ENCODE measurements at places on chromosomes 11 and 22. TPM values are rescaled to one million over a fixed set of nuclear protein-coding genes. Genes with fewer than 3 reads are reported as not detected.

- H3K4me3 ChIP-seq = no peak overlapping the region
- no peaks in the 10 kb centered on the region for H3K27me3 ChIP-seq
- no peaks in the 10 kb centered on the region for H3K36me3 ChIP-seq
- no peak for DNase-seq
- H3K27ac ChIP-seq = no peak overlapping the region
- no peaks in the 10 kb centered on the region for H3K4me1 ChIP-seq
These were observed 70.4 kb downstream of the RRM1 start for GRCh38 chr11:4164884-4165590.

DNA sequence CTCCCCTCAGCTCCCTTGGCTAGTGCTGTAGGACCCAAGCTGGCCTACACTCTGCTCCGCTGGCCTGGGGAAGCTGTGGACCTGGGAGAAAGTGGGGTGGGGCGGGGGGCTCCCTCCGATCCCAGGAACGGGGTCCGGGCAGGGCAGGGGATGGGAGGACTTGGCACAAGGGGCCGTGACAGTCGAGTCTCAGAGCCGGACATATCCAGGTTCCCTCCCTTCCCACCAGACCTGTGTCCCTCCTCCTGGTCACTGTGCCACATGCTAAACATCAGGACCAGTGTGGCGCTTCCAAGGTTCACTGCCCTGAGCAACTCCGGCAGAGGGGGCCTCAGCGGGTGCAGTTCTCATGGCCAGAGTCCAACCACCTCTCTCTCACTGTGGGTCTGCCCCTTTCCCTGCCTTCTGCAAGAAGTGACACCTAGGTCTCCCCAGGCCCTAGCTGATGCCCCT, 2.0 kb downstream of the DUSP8 start:
- H3K4me1 ChIP-seq = peaks cover 16% of the 10 kb centered on the region
- DNase-seq = no peak
- H3K27me3 ChIP-seq = no peaks in the 10 kb centered on the region
- H3K36me3 ChIP-seq = no peaks in the 10 kb centered on the region
- no peak overlapping the region for H3K27ac ChIP-seq

- no peaks in the 10 kb centered on the region for H3K4me1 ChIP-seq
- no peak overlapping the region for H3K4me3 ChIP-seq
- no peak for DNase-seq
- H3K27ac ChIP-seq = no peak overlapping the region
- H3K27me3 ChIP-seq = no peaks in the 10 kb centered on the region
These were observed 24.4 kb downstream of the USP47 start for GRCh38 chr11:11866203-11866602.

GRCh38 chr11:61076506-61077304, 25.6 kb upstream of the CD5 start:
- H3K27me3 ChIP-seq = no peaks in the 10 kb centered on the region
- no peak for DNase-seq
- H3K27ac ChIP-seq = no peak overlapping the region
- no peaks in the 10 kb centered on the region for H3K36me3 ChIP-seq
- H3K4me3 ChIP-seq = no peak overlapping the region

- H3K36me3 ChIP-seq = no peaks in the 10 kb centered on the region
- no peak for DNase-seq
- no peak overlapping the region for H3K27ac ChIP-seq
- H3K4me1 ChIP-seq = peaks cover 19% of the 10 kb centered on the region
- no peaks in the 10 kb centered on the region for H3K27me3 ChIP-seq
These were observed 11.6 kb downstream of the ATXN10 start for GRCh38 chr22:45683248-45683647.

GRCh38 chr22:49785841-49786471, 41.7 kb downstream of the BRD1 start:
- no peak overlapping the region for H3K27ac ChIP-seq
- H3K36me3 ChIP-seq = peaks cover 32% of the 10 kb centered on the region
- no peaks in the 10 kb centered on the region for H3K4me1 ChIP-seq
- no peaks in the 10 kb centered on the region for H3K27me3 ChIP-seq

GRCh38 chr11:61954851-61955421, 4.8 kb downstream of the BEST1 start:
- H3K27me3 ChIP-seq = no peaks in the 10 kb centered on the region
- peaks cover 13% of the 10 kb centered on the region for H3K4me1 ChIP-seq
- H3K27ac ChIP-seq = no peak overlapping the region

DNA sequence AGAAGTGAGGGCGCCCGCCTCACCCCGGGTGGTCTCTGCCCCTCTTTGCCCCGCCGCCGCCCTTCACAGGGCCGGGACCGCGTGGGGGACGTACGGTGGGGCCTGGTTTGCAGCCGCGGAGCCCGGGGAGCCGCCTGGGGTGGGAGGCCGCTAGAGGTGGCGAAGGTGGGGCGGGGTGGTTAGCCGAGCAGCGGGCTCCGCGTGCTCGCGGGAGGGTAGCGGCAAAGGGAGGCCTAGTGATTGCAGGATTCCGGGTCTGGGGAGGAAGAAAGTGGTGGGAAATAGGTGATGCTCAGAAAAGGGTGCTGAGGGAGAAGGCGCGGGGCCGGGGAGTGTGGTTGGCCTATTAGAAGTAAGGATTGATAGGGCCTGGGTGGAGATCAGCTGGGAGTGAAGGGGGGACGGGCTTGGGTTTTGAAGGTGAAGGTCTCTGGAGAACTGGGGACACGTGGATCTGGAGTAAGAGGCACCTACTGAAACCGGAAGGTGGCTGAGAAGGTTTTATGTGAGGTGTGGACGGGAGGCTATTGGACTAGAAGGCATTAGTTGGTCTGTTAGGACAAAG, 571 bp downstream of the FAR1 start:
- no peak for DNase-seq
- peak overlapping the region; percentile 64 for H3K27ac ChIP-seq
- H3K4me1 ChIP-seq = peaks cover 5% of the 10 kb centered on the region
- no peaks in the 10 kb centered on the region for H3K27me3 ChIP-seq

- peak overlapping the region; percentile 49 for H3K27ac ChIP-seq
- no peaks in the 10 kb centered on the region for H3K27me3 ChIP-seq
- H3K36me3 ChIP-seq = no peaks in the 10 kb centered on the region
- peaks cover 21% of the 10 kb centered on the region for H3K4me1 ChIP-seq
- peak; percentile 76 for DNase-seq
These were observed 58.9 kb downstream of the FLRT1 start for GRCh38 chr11:64094463-64095260.

DNA sequence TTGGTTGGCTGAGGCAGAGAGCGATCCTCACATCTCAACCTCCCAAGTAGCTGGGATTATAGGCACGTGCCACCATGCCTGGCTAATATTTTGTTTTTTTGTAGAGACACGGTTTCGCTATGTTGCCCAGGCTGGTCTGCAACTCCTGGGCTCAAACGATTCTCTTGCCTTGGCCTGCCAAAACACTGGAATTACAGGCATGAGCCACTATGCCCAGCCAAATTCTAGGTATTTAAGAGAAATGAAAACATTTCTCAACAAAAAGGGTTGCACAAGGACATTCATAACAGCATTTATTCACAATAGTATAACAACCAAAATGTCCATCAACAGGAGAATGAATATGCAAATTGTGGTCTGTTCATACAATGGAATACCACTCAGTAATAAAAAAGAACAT, 31.7 kb upstream of the RBX1 start:
- no peaks in the 10 kb centered on the region for H3K4me1 ChIP-seq
- no peaks in the 10 kb centered on the region for H3K27me3 ChIP-seq
- peaks cover 12% of the 10 kb centered on the region for H3K36me3 ChIP-seq
- DNase-seq = no peak
- H3K4me3 ChIP-seq = no peak overlapping the region
- no peak overlapping the region for H3K27ac ChIP-seq

GRCh38 chr22:46033256-46034200, 56.6 kb upstream of the WNT7B start:
- H3K4me1 ChIP-seq = peaks cover 8% of the 10 kb centered on the region
- no peaks in the 10 kb centered on the region for H3K36me3 ChIP-seq
- no peaks in the 10 kb centered on the region for H3K27me3 ChIP-seq
- DNase-seq = no peak
- no peak overlapping the region for H3K4me3 ChIP-seq

DNA sequence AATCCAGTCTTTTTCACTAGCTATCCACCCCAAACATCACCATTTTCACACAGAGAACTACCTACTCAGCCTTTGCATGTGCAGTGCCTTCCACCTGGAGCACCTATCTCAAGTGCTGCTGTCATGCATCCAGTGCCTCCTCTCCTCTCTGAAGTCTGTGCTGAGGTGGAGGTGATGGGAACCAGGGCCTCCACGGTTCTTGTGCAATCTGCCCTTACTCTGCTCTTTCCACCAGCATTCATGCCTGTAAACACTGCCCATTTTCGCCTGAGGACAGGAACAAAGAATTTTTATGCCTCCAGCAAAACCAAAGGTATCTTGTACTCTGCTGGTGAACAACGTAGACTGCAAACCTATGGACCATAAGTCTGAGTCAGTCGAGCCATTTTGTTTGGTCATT, 27.0 kb downstream of the PITPNB start:
- H3K27me3 ChIP-seq = no peaks in the 10 kb centered on the region
- H3K27ac ChIP-seq = no peak overlapping the region
- peaks cover 55% of the 10 kb centered on the region for H3K36me3 ChIP-seq
- no peak overlapping the region for H3K4me3 ChIP-seq

- no peaks in the 10 kb centered on the region for H3K4me1 ChIP-seq
- no peaks in the 10 kb centered on the region for H3K36me3 ChIP-seq
- DNase-seq = no peak
- H3K4me3 ChIP-seq = no peak overlapping the region
- no peaks in the 10 kb centered on the region for H3K27me3 ChIP-seq
These were observed 1497.0 kb upstream of the TENM4 start for GRCh38 chr11:80937842-80938241.

DNA sequence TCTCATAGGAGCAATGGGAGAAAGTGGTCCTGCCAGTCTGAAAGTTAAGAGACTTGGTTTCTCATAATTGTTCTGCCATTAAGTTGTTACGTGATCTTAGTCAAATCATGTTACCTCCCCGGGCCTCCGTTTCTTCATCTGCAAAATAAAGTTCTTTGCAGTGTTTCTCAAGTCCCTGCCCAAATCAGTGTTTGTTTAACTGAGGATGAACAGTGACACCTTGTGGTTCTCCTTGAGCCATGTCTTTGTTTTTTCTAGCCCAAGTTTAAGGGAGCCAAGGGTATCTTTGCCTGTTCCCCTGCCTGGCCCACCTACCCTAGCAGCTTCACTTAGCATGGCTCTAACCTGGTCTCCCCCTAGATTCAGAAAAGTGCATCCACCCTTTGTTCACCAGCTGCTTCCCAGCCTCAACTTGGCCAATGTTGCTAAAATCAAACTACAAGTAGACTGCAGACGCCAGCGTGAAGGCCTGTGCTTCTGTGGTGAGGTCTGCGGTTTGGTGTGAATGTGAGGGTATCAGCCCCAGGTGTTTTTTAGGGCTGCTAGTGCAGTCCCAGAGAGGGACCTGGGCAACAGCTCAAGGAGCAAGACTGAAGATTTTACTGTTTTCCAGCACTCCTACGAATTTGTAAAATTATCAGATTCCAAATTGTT, 35.5 kb downstream of the FZD4 start:
- peak; percentile 54 for DNase-seq
- H3K27me3 ChIP-seq = no peaks in the 10 kb centered on the region
- H3K36me3 ChIP-seq = no peaks in the 10 kb centered on the region
- H3K4me3 ChIP-seq = no peak overlapping the region

- no peak overlapping the region for H3K27ac ChIP-seq
- DNase-seq = no peak
- no peak overlapping the region for H3K4me3 ChIP-seq
- no peaks in the 10 kb centered on the region for H3K27me3 ChIP-seq
These were observed 115.8 kb upstream of the THY1 start for GRCh38 chr11:119538753-119539152.

- no peak overlapping the region for H3K4me3 ChIP-seq
- H3K27me3 ChIP-seq = no peaks in the 10 kb centered on the region
- no peaks in the 10 kb centered on the region for H3K36me3 ChIP-seq
- no peak overlapping the region for H3K27ac ChIP-seq
- no peaks in the 10 kb centered on the region for H3K4me1 ChIP-seq
These were observed 206.5 kb downstream of the FAM181B start for GRCh38 chr11:82527081-82527584.

- H3K4me1 ChIP-seq = no peaks in the 10 kb centered on the region
- no peak overlapping the region for H3K4me3 ChIP-seq
- H3K36me3 ChIP-seq = no peaks in the 10 kb centered on the region
- DNase-seq = no peak
- H3K27me3 ChIP-seq = no peaks in the 10 kb centered on the region
These were observed 289.1 kb downstream of the TBC1D22A start for GRCh38 chr22:47051441-47052071.

DNA sequence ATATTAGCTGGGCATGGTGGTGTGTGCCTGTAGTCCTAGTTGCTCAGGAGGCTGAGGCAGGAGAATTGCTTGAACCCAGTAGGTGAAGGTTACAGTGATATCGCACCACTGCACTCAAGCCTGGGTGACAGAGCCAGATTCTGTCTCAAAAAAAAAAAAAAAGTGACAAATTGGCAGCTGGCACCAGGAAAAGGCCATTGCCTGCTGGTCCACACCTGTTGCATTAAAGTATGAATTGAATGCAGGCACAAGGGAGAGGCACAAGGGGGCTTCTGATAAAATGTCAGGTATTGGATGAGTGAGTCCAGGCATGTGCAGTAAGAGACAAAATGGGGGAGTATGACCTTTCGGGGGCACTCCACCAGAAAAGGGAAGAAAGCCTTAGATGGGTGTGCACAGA, 28.2 kb downstream of the ZNF70 start:
- peaks cover 9% of the 10 kb centered on the region for H3K4me1 ChIP-seq
- no peaks in the 10 kb centered on the region for H3K36me3 ChIP-seq
- H3K27ac ChIP-seq = no peak overlapping the region

DNA sequence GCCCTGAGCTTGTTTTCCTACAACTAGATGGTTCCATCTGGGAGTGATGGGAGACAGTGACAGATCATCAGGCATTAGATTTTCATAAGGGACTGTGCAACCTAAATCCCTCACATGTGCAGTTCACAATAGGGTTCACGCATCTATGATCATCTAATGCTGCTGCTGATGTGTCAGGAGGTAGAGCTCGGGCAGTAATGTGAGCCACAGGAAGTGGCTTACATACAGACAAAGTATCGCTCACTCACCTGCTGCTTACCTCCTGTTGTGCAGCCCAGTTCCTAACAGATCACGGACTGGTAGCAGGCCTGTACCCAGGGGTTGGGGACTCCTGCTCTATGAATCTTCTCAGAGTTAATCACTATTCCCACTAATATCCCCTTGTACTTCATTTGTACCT, 12.4 kb downstream of the AAMDC start:
- H3K27ac ChIP-seq = no peak overlapping the region
- no peaks in the 10 kb centered on the region for H3K27me3 ChIP-seq
- no peak for DNase-seq
- no peaks in the 10 kb centered on the region for H3K36me3 ChIP-seq
- H3K4me1 ChIP-seq = no peaks in the 10 kb centered on the region

- H3K27ac ChIP-seq = no peak overlapping the region
- H3K36me3 ChIP-seq = no peaks in the 10 kb centered on the region
- H3K4me3 ChIP-seq = no peak overlapping the region
- peaks cover 61% of the 10 kb centered on the region for H3K27me3 ChIP-seq
These were observed 415.4 kb downstream of the MN1 start for GRCh38 chr22:27386186-27386585.

The RPS6KB2 gene
- total RNA-seq = 54.1 TPM

The PAFAH1B2 gene
- 154 TPM for total RNA-seq

The HIKESHI gene
- total RNA-seq = 38.2 TPM

The CBLIF gene
- not detected for total RNA-seq

The HTR3A gene
- 0.12 TPM for total RNA-seq

The MRGPRE gene
- total RNA-seq = not detected

The OR51B2 gene
- 17.1 TPM for total RNA-seq

The GLYATL1 gene
- total RNA-seq = not detected
